ENCODE measurements at places on chromosomes 16 and 17.

- no peak for DNase-seq
Measured at GRCh38 chr17:75525806-75526554, 483 bp downstream of the LLGL2 start.

- DNase-seq: no peak
Measured at GRCh38 chr16:11964761-11965551, at the start of gene TNFRSF17. Gene TNFRSF17, plus strand, starts transcription at chr16:11965210. Its CDS starts 115 bp downstream, at chr16:11965325.

- DNase-seq: no peak
Measured at GRCh38 chr17:76725580-76726230, 701 bp downstream of the JMJD6 start.

GRCh38 chr17:49193513-49194296 lies 16.7 kb downstream of the GNGT2 start:
- DNase-seq: peak; percentile 98

- DNase-seq: no peak
Measured at GRCh38 chr17:8287651-8288335, 677 bp upstream of the RANGRF start.
